NT2/D1 (cell line): ENCODE measurements at places on chromosomes 4 and X.
A peak's percentile ranks its signal among the peaks of the same experiment; 100 is the strongest.

DNA sequence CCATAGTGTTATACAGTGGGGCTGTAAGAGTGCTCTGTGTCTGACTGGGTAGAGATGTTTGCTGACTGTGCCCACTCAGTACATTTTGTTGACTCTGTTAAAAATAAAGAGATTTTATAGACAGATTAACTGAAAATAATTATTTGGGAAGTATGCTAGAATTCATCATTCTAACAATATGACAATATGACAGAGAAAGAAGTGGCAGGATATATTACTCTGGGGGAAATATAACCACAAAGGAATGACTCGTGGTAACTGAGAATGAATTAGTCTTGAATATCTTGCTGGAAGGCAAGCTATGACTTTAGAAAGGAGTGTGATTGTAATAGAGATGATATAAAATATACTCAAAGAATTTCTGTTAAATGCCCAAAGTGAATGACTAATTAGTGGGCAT is 46.8 kb downstream of the TMEM165 start:
- no peak for DNase-seq

GRCh38 chrX:147228153-147228552 is 413.6 kb upstream of the CXorf51A start:
- no peak for DNase-seq

GRCh38 chr4:123351713-123352112 is 44.9 kb upstream of the SPRY1 start:
- DNase-seq = no peak

DNA sequence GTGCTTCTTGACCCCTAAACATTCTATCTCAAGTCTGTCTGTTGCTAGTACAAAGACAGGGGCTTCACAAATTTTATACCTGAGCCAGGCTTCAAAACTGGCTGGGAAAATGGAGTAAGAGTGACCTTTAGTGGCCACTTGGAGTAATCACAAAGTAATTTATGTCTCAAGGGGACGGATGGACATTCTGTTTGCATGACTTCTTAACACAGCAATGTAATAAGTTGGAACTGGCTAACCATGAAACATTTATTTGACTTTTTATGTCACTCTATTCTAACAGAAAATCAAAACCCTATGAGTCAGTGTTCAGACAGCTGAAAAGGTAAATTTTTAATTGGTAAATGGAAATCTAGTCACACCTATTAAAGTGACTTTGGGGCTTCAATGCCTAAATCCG is 600.6 kb downstream of the ANKRD50 start:
- peak; percentile 43 for DNase-seq

GRCh38 chr4:123510221-123510620 is 113.6 kb downstream of the SPRY1 start:
- DNase-seq = no peak

GRCh38 chrX:107448998-107449835 is at the start of gene FRMPD3:
Gene FRMPD3 (plus strand): TSS chrX:107449652. CDS start chrX:107526589, 76,937 bp downstream.
- peak; percentile 43 for DNase-seq

DNA sequence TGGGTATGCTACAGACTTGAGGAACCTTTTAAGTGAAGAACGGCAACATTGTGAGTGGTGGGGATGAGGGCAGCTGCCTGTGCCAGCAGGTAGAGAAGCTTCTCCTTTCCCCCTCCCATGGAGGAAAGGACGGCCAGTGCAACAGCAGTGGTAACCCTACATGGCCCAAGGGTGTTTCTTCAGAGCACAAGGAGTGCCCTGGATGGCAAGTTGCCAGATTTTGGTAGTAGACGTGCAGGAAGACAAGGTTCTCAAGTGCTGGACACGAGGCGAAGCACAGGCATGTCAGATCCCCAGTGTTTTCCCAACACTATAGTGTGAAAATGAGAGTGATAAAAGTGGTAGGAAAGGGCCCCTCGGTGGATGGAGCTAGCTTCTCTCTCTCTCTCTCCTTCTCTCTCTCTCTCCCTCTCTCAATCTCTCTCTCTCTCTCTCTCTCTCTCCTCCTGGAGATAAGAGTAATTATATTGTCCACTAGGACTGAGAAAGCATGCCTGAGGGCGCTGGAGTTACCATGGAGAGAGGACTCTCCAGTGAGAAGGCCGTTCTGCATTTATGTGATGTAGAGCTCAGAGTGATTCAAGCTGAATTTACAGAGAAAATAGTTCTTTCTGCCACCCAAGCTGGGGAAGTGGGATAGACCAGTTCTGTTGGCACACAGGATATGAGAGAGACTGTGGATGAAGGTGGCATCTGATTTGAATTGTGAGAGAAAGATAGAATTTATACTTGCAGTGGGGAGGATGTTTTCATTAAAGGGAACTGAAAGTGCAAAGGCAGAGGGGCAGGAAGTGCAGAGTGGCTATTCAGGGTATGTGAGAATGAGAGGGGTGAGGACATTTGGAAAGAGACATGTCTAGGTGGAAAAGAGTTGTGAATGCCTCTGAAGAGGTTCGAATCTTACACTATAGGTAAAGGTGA is 25.7 kb upstream of the TRPC3 start:
- no peak for DNase-seq

GRCh38 chrX:145405012-145405411 is 157.7 kb downstream of the SPANXN1 start:
- no peak for DNase-seq

- no peak for DNase-seq
Measured at GRCh38 chr4:88333741-88334405, 44.8 kb upstream of the HERC6 start.
